ENCODE measurements at places on chromosomes 13 and 19.

DNA sequence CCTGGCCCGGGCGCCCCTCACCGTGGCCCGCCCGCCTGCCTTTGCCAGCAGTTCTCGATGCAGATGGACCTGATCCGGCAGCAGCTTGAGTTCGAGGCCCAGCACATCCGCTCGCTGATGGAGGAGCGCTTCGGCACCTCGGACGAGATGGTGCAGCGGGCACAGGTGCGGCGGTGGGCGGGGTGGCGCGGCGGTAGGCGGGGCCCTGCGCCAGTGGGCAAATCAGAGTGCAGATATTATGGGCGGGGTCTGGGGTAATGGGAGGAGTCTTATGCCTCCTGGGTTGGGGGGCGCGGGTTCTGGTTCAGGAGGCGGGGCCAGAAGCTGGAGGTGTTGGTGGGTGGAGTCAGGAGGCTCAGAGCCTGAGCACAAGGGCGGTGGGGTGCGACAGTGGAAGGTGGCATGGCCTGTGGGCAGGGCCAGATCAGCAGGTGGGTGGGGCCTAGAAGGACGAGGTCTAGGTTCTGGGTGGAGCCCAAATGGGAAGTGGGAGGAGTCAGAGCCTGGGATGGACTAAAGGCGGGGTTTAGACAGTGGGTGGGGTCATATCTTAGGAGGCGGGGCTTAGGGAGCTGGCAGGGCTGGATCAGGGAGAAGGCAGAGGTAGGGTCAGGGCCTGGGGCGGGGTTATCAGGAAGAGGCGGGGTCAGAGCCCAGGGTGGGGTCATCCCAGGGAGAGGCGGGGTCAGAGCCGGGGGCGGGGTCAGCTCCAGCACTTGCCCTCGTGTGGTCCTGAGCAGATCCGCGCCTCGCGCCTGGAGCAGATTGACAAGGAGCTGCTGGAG, 5.6 kb downstream of the APC2 start:
- peak; percentile 14 for DNase-seq

GRCh38 chr13:67101730-67102467, 128.2 kb downstream of the PCDH9 start:
- DNase-seq: no peak

DNA sequence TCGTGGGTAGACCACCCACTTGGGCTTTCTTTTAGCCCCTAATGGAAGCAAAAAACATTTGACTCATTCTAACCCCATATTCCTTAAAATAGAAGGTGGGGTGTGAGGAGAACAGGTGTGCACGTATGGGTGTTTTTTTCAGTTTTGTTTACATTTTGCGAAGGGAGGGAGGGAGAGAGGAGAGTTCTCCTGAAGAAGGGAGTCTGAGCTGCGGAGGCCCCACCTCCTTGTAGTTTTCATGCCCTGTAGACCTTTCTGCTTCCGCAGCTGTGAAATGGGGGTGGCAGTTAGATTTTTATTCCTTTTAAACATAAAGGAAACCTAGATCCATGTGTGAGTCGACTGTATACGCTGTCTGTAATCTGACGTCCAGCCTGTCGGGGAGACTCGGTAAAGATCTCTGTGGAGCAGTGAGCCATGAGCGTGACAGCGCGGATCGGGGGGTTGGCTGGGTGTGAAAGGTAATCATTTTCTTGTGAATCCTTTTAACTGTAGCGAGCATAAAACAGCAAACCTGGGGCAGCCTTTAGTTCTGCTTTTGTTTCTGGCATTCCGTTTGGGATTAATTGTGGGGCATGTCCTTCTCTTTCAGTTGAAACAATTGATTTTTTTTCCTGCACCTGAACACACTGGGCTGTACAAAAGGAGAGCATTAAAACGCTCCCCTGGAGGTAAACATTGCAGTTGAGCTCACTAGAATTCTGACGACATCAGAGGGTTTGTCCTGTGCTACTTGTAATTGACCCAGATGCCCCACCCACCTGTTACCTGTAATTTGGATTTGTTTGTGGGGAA, 2.3 kb downstream of the UPF1 start:
- no peak for DNase-seq

DNA sequence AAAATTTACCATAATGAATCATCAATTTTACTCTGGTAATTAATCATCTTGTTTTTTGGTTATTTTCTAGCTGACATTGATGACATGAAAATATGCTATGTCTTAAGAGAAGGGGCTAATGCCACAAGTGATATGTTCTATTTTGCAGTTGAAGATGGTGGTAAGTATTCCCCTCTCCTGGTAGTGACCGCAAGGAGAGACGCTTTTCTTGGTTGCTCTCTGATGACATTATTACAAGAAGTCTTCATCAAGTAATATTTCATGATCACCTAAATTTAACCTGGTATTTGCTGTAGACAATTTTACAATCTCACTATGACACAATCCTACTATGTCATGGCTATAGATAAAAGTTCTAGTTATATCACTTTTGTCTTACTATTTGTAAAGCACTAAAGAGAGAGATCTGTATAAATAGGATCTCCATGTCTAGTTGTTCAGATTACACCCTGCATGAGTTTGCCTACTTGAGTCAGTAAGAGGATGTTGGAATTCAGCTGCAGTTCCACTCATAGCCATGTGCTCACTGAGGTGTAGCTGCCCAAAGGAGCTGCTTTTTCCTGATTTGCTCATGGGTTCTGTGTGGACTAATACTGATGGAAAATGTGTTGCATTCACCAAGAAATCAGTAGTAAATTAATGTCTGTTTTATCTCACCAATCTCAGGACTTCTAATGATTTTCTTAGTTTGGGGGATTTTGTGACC, 10.9 kb downstream of the FREM2 start:
- no peak for DNase-seq

DNA sequence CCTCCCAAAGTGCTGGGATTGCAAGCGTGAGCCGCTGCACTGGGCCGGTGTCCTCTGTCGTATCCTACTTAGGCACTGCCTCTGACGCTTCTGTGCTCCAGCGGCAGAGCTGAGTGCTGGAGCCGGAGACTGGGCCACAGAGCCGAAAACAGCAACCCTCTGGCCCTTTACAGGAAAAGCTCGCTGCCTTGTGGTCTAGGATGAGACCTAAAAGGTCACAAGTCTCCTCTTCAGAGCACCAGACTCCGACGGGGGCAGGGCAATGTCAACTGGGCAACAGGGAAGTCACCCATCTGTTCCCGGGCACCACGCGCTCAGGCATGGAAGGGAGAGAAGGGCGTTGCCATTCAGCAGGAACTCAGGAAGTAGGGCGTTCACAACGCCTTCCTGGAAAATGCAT, 91.7 kb downstream of the GADD45B start:
- no peak for DNase-seq

DNA sequence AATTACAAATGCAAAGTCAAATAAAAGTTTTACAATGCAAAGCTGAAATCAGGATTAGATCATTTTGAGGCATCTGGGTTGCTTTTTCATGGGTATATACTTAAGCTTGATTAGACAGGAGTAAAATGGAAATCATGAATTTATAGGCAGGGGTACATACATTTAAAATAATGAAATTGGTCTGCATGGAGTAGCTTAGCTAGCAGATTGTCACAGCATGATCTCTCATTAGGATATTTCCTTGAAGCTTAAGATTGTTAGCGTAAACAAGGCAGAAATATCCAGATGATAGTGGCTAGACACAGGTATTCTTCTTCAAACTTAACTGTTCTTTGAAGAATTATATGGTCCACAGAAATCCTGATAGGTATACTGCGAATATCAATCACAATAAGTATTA, 1627.0 kb upstream of the PCDH20 start:
- DNase-seq: no peak

Data from thoracic aorta (tissue), 2 donors.